ENCODE measurements at places on chromosomes 2 and 18.

- no peak for DNase-seq
Observed at GRCh38 chr2:25178976-25179375, 10.6 kb upstream of the POMC start.

GRCh38 chr2:113202305-113203216 is 28.8 kb downstream of the PSD4 start:
- DNase-seq = no peak

GRCh38 chr2:128794285-128794684 is 475.6 kb upstream of the HS6ST1 start:
- DNase-seq = no peak

GRCh38 chr2:172376505-172377125 is 50.8 kb upstream of the ITGA6 start:
- peak; percentile 53 for DNase-seq

GRCh38 chr2:237765875-237766274 is 32.7 kb upstream of the RBM44 start:
- no peak for DNase-seq
